Right hindlimb (tissue), 1 donor: ENCODE measurements at places on chromosomes 2 and 18.

GRCh38 chr18:54257015-54257414, 12.3 kb upstream of the POLI start:
- DNase-seq = no peak

- DNase-seq = peak; percentile 8
Measured at GRCh38 chr2:23615216-23616020, 230.4 kb downstream of the KLHL29 start.

DNA sequence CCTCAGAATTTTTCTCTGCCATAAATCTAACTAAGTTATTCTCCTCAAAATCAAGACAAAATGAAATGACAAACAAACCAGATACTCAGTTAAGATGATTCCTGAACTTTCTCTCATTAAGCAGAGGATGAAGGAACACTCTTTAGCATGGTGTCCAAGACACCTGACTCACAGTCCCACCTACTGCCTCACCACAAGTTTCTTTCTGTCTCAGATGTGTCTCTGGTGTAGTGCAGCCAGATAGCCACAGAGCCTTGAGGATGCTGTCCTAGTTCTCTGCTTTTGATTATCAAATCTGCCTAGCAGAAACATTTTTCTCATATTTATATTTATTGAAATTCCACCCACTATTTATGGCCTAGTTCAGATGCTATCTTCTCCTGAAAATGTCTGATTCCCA, 103.6 kb upstream of the TMEM200C start:
- no peak for DNase-seq

DNA sequence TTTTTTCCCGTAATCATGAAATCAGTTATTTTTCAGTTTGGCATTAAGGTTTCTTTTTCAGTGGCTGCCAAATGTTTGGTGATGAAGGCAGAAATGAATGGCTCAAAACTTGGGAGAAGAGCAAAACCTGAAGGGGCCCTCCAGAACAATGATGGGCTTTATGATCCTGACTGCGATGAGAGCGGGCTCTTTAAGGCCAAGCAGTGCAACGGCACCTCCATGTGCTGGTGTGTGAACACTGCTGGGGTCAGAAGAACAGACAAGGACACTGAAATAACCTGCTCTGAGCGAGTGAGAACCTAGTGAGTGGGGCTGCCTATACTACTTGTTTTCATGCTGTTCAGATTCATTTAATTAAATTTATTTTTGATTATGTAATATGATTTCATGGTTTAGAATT, 29.2 kb upstream of the MSH2 start:
- no peak for DNase-seq

GRCh38 chr2:216559625-216560156, 61.0 kb downstream of the RPL37A start:
- DNase-seq = no peak

- no peak for DNase-seq
Measured at GRCh38 chr2:66334237-66335029, 100.5 kb upstream of the MEIS1 start.

DNA sequence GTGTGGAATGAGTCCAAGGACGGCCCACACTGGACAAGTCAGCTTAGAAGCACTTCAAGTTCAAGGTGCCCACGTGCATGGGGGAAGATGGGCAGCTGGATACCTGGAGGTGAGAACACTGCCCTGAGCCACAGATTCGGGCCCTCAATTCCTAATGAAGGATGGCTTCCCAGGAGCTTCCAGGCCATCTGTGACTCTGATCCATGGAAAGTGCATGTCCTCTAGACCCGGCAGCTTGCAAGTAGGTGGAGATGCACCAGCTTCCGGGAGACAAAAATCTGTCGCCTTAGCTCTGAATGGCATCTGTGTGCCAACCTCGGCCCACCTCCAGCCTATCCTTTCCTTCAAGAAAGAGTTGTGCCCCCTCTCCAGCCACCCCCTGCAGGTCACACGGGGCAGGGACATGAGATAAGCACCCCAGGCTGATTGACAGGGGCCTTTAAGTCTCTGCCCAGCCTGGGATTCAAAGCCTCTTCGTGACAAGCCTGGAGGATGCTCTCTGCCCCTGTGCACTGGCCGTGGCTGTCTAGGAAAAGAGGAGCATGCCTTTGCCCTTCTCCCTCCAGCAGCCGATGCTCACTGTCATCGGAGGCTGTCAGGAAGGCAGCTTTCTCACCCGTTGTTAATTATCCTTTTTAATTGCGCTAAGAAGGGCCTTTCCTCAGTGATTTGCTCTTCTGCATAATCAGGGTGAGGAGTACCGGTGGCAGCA, 65.5 kb downstream of the BIN1 start:
- DNase-seq = no peak

- DNase-seq = no peak
Measured at GRCh38 chr2:134436706-134437105, 182.8 kb downstream of the MGAT5 start.
